KG1 (cell line): ENCODE measurements at places on chromosomes 3 and 15.
A peak's percentile ranks its signal among the peaks of the same experiment; 100 is the strongest.

GRCh38 chr15:90145259-90145658 lies 43.0 kb upstream of the IDH2 start:
- no peak for DNase-seq

GRCh38 chr15:48868536-48868935 lies 9.4 kb upstream of the EID1 start:
- no peak for DNase-seq

DNA sequence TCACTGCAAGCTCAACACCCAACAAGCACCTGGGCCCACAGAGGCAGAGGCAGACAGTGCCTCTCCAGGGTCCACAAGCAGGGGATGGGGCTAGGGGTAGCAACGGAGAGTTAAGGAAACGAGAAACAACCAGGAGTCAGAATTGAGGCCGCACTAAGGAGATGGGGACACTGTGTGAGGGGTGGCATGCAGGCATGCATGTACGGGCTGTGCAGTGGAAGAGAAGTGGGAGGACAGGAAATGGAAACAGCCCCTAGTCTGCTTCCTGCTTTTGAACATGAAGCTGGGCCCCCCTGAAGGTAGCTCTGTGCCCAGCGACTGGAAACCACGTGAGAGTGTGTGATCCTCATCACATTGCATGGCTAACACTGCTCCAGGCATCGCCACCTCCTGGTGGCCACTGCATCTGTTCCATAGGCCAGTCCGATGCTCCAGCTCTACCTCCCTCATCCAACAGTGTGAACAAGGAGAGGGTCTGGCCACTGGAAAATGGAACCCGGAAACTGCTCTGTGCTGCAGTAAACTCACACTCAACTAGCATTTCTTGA lies 44.0 kb downstream of the XXYLT1 start:
- no peak for DNase-seq

GRCh38 chr3:17686613-17687012 lies 55.8 kb downstream of the TBC1D5 start:
- no peak for DNase-seq

DNA sequence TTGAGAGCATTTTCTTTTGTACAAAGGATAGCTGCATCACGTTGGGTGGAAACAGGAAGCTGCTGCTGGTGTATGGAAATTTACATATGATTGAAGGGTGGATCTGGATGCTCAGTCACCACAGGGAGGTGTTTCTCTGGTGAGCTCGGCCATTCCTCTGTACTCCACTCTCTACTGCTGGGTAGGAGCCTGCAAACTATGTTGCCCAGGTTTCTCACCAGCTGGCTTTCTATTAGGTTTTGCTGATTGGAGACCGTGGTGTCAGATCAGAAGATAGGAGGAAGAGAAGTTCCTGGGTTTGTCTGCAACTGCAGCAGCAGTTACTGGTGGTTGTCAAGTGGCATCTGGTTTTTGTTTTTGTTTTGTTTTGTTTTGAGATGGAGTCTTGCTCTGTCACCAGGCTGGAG lies 61.7 kb downstream of the TAMM41 start:
- DNase-seq, result no peak

DNA sequence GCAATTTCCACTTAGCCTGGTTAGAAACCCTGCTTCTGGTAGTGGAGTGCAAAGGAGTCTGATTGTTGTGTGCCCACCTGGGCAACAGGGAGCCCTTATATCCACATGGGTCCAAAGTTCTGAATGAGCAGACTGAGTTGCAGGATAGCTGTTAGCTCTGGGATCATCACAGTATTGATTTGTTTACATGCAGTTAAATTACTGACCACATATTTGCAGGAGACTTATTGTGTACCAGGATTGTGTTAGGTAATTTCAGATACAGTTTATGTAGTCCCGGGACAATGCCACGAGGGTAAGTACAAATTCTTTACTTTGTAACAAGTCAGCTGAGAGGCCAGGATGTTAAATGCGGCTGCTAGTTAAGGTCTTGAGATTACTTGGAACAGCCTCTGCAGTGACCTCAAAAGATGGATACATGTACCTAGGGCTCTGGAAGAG lies 18.8 kb downstream of the ARHGEF26 start:
- no peak for DNase-seq

GRCh38 chr3:114213292-114213626 lies 24.1 kb downstream of the ZNF80 start:
- DNase-seq, result no peak

- DNase-seq, result no peak
Measured at GRCh38 chr3:194259982-194260766, 91.0 kb downstream of the CPN2 start.

- peak; percentile 75 for DNase-seq
Measured at GRCh38 chr15:50765195-50765967, at the start of gene SPPL2A. SPPL2A (minus strand) TSS chr15:50765706; CDS start chr15:50765533, 173 bp downstream.

DNA sequence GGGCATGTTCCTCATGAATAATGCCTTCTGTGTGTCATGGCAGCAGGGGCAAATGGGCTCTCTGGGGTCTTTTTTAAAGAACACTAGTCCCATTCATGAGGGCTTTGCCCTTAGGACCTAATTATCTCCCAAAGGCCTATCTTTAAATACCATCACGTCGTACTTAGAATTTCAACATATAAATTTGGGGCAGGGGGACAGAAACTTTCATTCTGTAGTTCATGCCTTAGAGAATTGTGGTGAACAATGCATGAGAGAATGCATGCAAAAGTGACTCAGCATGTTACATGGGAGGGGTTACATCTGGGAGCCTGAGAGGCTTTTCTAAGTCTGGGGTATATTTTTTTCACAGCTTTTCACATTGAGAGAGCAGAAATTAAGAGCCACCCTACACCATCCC lies 208.5 kb upstream of the ROPN1 start:
- DNase-seq, result no peak

DNA sequence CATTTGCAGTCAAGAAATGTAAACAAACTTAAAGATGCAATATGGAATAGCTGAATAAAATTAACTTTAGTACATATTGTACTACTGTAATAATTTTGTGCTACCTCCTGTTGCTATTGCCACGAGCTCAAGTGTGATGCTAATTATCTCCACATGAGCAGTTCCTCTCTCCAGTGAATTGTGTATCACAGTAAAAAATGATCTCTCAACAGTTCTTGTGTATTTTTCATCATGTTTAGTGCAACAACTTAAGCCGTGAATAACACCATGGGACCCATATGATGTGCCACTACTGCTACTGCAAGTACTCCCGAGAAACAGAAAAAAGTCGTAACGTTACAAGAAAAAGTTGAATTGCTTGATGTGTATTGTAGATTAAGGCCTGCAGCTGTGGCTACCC lies 12.4 kb downstream of the RIOX2 start:
- DNase-seq, result no peak

GRCh38 chr3:14378415-14378814 lies 24.0 kb upstream of the SLC6A6 start:
- no peak for DNase-seq

- DNase-seq, result no peak
Measured at GRCh38 chr15:58873267-58873666, 60.2 kb downstream of the SLTM start.

GRCh38 chr15:101724675-101725005 lies 367 bp upstream of the TARS3 start:
- no peak for DNase-seq

DNA sequence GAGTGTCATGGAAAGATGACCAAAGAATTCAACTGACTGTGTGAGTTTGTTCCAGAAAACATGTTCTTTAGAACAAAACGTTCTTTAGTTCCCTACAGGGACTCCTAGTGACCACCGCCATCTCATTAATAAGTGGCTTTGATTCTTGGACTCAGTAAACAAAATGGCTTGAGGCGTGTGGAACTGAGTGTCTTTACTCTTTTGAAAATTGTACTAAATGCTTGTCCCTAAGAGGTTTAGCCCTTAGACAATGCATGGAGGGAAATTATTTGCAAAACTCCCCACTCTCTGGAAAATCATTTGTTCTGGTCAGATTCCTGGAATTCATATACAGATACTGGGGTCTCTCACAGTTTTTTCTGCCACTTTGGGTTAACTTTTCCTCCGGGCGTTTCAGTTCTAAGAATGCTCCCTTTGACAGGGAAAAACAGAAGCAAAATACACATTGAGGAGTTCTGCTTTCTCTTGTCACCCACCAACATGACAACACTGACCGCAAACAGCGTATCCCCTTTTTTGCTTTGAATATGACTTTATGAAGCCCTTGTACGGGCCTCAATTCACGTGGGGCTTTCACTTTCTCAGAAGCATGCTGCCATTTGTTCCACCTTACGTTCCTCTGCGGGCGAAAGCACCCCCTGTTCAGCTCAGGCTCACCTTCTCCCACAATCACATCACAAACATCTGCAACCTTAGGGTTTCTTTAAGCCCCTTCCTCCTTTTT lies 15.3 kb upstream of the NRROS start:
- peak; percentile 60 for DNase-seq

- no peak for DNase-seq
Measured at GRCh38 chr3:182242489-182242942, 530.8 kb downstream of the SOX2 start.

DNA sequence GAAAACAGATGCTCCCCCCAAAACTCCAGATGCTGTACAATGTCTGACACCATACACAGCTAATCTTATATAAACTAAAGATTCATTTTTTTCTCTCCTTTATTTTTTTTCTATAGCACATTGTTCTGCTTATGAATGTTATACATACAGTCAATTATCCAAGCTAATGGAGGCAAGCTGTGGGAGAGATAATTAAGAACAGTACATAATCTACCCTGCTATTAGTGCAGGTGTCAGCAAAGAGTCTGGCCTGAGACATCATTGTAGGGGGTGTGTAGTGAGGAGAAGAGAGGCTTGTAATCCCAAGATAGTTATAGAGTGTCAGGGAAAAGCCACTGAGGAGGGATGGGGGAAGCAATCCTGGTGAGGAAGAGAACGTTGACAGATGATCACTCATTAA lies 25.4 kb upstream of the CHMP2B start:
- no peak for DNase-seq

DNA sequence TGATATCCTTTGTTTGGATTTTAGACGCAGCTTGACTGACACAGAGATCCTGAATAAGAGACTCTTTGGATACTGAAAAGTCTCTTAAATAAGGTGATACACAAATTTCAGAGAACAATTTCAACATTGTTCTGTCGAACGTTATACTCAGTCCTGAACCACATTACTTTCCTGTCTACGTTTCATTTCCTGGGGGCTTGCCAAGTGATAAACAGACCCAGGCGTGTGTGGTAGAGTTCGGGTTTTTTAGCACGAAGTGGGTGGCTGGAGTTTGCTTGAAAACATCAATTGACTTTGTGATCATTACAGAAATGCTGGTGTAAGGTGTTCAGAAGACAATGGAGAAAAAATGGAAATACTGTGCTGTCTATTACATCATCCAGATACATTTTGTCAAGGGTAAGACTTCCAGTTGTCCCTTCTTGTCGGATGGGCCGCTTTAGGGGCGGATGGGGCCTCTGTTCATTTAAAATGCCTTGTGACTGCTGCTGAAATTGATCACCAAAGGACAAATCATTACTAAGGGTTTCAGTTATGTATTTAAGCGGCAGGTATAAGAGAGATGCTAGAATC lies at the start of gene CD96:
Gene CD96, plus strand, starts transcription at position 287 of the 573 bp plus-strand sequence. Its CDS starts 52 bp downstream, at position 339.
- DNase-seq, result no peak

- DNase-seq, result no peak
Measured at GRCh38 chr3:53892286-53892637, 603 bp upstream of the SELENOK start.

- no peak for DNase-seq
Measured at GRCh38 chr3:196202516-196202970, 8.7 kb downstream of the ZDHHC19 start.

DNA sequence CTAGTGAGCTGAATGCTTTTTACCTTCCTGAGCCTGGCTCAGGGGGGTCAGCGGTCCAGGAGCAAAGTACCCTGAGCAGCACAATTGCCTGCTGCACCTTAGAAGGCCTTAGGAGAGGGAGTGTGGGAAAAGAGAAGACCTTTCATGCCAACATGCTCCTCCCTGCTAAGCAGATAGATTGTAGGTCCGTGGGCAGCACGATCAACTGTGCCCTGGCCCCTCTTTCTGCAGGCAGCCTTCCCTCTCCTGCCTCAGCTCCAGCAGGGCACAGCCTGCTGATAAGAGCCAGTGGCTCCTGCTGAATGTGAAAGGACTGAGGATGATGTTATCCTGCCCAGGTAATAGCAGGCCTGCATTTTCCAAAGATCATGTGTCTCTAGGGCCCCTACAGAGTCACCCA lies 4.1 kb downstream of the CORO2B start:
- no peak for DNase-seq

- no peak for DNase-seq
Measured at GRCh38 chr3:120170223-120170622, 76.0 kb upstream of the GSK3B start.

DNA sequence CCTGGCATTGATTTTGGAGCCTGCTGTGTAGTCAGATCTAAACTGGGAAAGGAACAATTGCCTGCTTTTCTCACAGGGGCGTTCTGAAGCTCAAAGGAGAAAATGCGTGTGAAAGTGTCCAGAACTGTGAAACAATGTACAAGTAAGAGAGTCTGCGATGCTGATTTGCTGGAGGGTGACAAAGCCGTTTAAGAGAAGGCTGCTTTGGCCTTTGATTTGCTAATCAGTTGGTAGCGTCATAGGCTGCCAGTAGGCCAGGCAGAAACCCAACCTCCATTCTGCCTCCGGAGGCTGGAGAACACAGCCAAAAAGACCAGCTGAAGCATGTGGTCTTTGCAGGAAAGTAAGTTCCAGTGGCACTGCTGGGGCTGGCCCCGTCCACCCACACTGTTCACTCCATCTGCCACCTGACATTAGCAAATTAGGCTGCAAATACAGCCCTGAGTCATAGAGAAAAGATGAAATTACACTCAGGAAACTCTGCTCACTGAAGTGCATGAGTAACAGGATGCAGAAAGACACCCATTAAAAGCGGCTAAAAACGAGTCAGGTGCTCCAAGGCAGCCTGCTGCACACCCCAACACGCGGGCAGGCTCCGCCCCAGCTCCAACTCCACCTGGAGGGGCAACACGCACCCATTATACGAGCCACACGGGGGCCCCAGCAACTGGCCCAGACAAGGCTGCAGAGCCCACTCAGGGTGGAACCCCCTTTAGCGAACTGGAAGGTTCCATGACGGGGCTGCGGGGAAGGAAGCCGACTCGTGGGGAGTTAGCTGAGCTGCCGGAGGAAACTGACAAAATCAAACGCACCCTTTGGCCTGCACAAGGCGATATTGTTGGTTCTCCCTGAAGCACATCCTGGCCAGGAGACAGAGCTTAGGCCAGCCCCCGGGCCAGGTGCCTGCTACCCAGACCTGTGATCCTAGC lies 31.6 kb downstream of the ZDHHC19 start:
- DNase-seq, result peak; percentile 80

- DNase-seq, result no peak
Measured at GRCh38 chr3:128240232-128240631, 87.0 kb downstream of the EEFSEC start.

- no peak for DNase-seq
Measured at GRCh38 chr3:159158213-159158612, 356.4 kb downstream of the MFSD1 start.
